ENCODE measurements at places on chromosomes 12 and 14.
A peak's percentile ranks its signal among the peaks of the same experiment; 100 is the strongest.

DNA sequence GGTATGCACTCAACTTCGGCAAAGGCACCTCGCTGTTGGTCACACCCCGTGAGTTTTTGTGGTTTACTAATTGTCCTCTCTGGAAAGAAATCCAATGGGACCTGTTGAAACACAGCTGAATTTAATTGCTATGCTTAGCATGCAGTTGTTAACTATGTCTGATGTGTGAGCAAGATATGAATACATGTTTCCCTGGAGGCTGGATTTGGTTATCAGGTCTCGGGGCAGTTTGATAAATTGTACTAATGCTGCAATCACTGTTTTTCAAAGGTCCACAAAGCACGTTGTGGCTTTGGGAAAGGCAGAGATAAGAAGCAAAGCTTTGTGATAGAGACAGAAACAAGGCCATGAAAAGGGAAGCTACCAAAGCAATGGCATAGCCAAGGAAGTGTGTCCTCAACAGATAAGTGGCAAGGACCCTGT lies 91.3 kb downstream of the DAD1 start:
- H3K4me1 ChIP-seq, result no peaks in the 10 kb centered on the region
- no peaks in the 10 kb centered on the region for H3K27me3 ChIP-seq
- H3K4me3 ChIP-seq, result no peak overlapping the region
- no peaks in the 10 kb centered on the region for H3K36me3 ChIP-seq

GRCh38 chr12:48882315-48882687 lies 16.6 kb upstream of the RND1 start:
- no peaks in the 10 kb centered on the region for H3K36me3 ChIP-seq
- no peaks in the 10 kb centered on the region for H3K27me3 ChIP-seq
- peak overlapping the region; percentile 89 for H3K27ac ChIP-seq
- no peak overlapping the region for H3K4me3 ChIP-seq
- DNase-seq, result peak; percentile 74

- H3K4me1 ChIP-seq, result peaks cover 39% of the 10 kb centered on the region
- H3K4me3 ChIP-seq, result no peak overlapping the region
- peaks cover 93% of the 10 kb centered on the region for H3K27me3 ChIP-seq
- no peaks in the 10 kb centered on the region for H3K36me3 ChIP-seq
These were observed 1.4 kb upstream of the HOXC6 start for GRCh38 chr12:54026640-54027441.

GRCh38 chr12:79141776-79142175 lies 277.2 kb downstream of the SYT1 start:
- H3K27ac ChIP-seq, result no peak overlapping the region
- H3K4me1 ChIP-seq, result no peaks in the 10 kb centered on the region
- no peak for DNase-seq
- H3K4me3 ChIP-seq, result no peak overlapping the region

DNA sequence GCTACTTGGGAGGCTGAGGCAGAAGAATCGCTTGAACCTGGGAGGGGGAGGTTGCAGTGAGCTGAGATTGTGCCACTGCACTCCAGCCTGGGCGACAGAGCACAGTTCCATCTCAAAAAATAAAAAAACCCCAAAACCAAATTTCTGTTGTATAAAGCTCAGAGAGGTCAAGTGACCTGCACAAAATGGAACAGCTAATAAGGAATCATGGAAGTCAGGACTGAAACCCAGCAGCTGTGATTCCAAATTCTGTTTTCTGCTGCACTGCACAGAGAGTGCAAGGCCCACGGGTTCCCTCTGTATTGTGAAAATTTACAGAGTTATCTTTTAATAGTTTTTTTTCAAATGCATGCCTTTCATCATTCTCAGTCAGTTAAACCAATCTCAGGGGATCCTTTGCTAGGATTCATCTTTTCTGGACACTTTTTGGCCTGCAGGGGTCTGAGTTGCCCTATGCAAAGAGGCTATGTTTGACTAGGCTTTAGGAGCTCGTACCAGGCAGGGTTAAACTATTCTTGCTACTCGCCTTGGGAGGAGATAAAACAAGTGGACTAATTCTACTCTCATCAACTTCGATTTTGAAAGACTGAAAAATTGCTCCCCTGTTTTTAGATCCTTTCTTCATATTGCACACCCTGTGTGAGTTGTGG lies 26.1 kb upstream of the AACS start:
- no peak overlapping the region for H3K4me3 ChIP-seq
- H3K27me3 ChIP-seq, result no peaks in the 10 kb centered on the region
- no peaks in the 10 kb centered on the region for H3K36me3 ChIP-seq
- H3K4me1 ChIP-seq, result no peaks in the 10 kb centered on the region
- no peak for DNase-seq

DNA sequence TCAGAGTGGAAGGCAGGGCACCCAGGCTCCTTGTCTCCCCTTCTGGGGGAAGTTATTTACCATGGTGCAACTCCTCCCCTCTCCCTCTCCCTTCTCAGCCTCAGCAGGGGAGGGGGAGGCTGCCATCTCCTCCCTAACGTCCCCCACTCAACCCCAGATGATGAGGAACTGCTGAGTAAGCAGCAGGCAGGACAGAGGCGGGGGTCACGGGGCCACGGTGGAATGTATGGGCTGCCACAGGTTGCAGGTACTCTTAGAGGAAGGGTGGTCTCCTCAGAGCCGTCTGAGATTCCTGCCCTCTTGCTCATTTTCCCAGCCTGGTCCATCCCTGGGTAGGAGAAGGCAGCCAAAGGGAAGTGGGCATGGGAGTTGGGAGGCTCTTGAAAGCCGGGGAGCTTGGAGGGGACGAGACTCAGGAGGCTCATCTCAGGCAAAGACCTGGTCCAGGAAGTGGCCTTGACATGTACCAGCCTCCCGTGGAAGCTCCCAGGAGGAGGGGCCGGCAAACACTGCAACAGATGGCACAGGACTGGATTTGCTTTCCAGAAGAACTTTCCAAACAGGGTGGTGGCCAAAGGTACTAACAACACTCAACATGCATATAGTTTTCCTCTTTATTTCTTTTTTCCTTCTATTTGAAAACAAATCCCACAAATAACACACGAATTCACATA lies 19.0 kb downstream of the RIN3 start:
- H3K27ac ChIP-seq, result no peak overlapping the region
- H3K36me3 ChIP-seq, result no peaks in the 10 kb centered on the region
- no peaks in the 10 kb centered on the region for H3K27me3 ChIP-seq
- H3K4me3 ChIP-seq, result no peak overlapping the region

DNA sequence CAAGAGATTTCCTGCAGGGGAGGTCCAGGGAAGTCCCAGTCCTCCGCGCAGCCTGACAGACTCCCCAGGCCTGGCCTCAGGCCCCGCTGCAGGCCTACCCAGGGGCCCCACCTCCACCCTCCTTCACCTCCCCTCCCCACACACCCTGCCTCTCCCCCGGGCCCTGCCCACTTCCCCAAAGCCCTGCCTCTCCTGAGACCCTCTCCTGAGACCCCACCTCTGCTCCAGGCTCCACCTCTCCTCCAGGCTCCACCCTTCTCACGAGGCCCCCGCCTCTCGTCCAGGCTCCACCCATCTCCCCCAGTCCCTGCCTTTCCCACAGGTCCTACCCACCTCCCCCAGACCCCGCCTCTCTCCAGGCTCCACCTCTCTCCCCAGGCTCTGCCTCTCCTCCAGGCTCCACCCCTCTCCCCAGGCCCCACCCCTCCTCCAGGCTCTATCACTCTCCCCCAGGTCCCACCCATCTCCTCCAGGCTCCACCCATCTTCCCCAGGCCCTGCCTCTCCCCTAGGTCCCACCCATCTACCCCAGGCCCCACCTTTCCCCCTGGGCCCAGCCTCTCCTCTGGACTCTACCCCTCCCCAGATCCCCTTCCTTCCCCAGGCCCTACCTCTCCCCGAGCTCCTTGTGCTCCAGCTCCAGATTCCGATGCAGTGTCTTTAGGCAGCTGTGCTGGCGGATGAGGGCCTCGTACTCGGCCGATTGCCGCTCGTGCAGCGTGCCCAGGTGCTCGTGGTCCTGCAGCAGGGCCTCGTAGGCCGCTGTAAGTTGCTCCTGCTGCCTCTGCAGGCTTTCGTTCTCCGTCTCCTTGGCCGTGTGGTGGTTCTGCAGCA lies 58.8 kb upstream of the GPR68 start:
- no peaks in the 10 kb centered on the region for H3K27me3 ChIP-seq
- no peaks in the 10 kb centered on the region for H3K36me3 ChIP-seq
- no peak overlapping the region for H3K4me3 ChIP-seq

GRCh38 chr12:127538316-127538715 lies 728.7 kb upstream of the TMEM132C start:
- H3K27me3 ChIP-seq, result no peaks in the 10 kb centered on the region
- no peak for DNase-seq
- no peaks in the 10 kb centered on the region for H3K36me3 ChIP-seq
- H3K27ac ChIP-seq, result no peak overlapping the region

DNA sequence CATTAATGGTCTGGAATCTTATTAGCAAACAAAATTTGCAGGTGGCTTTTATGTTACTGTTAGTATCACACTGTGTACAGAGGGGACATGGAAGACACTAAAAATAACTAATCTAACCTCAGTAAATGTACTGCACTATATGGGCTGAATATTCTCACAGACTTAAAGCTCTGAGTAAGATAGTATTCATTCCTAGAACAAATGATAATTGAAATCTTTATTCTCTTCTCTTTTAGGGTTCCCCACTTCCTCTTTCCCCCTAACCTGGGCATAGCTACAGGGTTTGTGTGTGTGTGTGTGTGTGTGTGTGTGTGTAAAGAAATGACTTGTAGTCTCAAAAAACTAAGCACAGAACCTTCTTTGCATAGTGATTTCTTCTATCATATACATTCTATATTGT lies 21.4 kb upstream of the HECTD1 start:
- peaks cover 12% of the 10 kb centered on the region for H3K4me1 ChIP-seq
- no peak overlapping the region for H3K4me3 ChIP-seq
- no peaks in the 10 kb centered on the region for H3K27me3 ChIP-seq

- no peaks in the 10 kb centered on the region for H3K36me3 ChIP-seq
- peak; percentile 75 for DNase-seq
- H3K27me3 ChIP-seq, result no peaks in the 10 kb centered on the region
- H3K27ac ChIP-seq, result no peak overlapping the region
- H3K4me1 ChIP-seq, result no peaks in the 10 kb centered on the region
These were observed 11.8 kb downstream of the COPS7A start for GRCh38 chr12:6735448-6736191.

DNA sequence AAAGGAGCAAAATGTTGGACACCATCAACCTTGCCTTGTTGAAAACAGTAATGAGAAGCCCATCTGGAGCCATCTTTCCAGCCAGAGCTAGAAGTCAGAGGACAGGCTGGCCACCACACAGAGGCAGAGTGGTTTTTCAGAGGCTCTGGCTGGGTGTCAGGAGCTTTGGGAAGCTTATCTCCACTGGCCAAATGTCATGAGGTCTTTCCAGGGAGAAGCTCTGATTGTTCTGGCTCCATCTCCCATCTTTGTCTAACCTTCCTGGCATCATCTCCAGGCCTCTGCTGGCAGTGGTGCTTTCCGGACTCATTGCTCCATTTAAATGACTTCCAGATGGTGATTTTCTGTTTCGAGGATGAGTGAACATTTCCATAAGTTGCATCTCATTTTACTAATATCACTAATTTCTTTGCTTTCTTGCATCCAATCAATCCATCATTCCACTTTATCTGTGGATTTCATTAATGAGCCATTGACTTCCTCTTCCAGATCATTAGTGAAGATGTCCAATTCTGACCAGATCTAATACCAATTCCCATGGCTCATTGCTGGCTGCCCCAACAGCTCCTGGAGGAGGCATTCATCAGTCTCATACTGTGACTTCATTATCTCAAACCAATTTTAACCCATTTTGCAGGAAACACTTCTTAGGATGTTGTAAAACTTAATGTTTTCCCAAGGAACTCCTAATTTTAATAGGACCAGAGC lies 35.3 kb upstream of the TMTC1 start:
- H3K36me3 ChIP-seq, result no peaks in the 10 kb centered on the region
- H3K4me1 ChIP-seq, result no peaks in the 10 kb centered on the region
- no peak overlapping the region for H3K4me3 ChIP-seq
- no peak overlapping the region for H3K27ac ChIP-seq
- no peak for DNase-seq

DNA sequence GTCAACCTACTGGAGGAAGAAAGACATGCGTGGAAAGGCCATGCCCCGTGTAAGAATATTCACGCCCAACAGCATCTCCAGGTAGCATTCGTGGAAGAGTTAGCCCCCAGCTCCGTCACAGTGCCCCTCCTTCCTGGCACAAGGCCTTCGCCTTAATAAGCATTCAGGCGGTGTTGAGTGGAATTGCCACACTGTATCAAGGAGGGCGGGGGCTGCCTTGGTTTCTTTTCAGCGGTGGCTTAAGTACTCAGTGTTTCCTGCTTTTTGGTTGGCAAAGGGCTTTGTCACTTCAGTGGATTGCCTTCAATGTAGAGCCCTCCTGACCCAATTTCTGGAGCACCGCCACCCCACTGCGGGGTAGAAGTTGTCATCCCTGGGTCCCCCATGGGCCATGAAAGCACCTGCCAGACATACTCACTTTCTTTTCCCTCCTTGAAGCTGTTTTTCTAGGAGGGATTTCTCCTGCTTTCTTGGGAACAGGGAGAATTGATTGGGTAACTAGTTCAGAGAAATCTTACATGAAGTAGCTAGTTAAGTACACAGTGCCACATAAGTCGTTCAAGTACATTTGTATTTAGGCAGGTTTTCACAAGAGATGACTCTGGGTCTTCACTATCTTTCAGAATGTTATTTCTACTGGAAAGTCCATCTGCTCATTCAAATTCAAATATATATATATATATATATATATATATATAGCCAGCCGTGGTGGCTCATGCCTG lies 65.5 kb upstream of the STON2 start:
- H3K36me3 ChIP-seq, result no peaks in the 10 kb centered on the region
- no peak for DNase-seq
- no peak overlapping the region for H3K27ac ChIP-seq
- no peak overlapping the region for H3K4me3 ChIP-seq
- H3K27me3 ChIP-seq, result no peaks in the 10 kb centered on the region
- no peaks in the 10 kb centered on the region for H3K4me1 ChIP-seq

- H3K27ac ChIP-seq, result no peak within 1 kb of the TSS
- H3K36me3 ChIP-seq, result no peaks in the 10 kb centered on the region
- no peaks in the 10 kb centered on the region for H3K27me3 ChIP-seq
- H3K4me1 ChIP-seq, result no peaks in the 10 kb centered on the region
These were observed at the start of gene GDF3 for GRCh38 chr12:7695566-7696197. Gene GDF3, minus strand, starts transcription at chr12:7695775. Its CDS starts 47 bp downstream, at chr12:7695728.

DNA sequence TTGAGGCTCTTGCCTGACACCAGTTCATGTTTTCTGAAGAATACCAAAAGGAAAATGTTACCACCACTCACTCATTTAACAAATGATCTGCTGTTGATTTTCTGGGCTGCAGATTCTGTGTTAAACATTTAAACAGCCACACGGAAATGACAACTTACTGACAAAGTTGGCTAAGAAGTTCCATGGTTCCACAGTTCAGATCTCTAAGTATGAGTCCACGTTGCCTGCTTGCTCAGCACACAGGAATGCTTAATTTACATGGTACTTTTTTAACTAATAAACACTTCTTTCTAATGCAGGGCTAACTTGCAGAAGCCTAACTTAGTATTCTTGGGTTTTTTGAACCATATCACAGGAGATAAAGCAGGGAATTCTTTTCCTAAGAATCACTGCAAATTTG lies 34.7 kb downstream of the PTGER2 start:
- no peaks in the 10 kb centered on the region for H3K27me3 ChIP-seq
- DNase-seq, result no peak
- H3K27ac ChIP-seq, result peak overlapping the region; percentile 29
- no peak overlapping the region for H3K4me3 ChIP-seq
- peaks cover 29% of the 10 kb centered on the region for H3K4me1 ChIP-seq
